ENCODE measurements at places on chromosomes 5 and 9. TPM values are rescaled to one million over a fixed set of nuclear protein-coding genes. Genes with fewer than 3 reads are reported as not detected.

RPS14 gene
- total RNA-seq = 2,126 TPM

PPP3R2 gene
- total RNA-seq = not detected

DNA sequence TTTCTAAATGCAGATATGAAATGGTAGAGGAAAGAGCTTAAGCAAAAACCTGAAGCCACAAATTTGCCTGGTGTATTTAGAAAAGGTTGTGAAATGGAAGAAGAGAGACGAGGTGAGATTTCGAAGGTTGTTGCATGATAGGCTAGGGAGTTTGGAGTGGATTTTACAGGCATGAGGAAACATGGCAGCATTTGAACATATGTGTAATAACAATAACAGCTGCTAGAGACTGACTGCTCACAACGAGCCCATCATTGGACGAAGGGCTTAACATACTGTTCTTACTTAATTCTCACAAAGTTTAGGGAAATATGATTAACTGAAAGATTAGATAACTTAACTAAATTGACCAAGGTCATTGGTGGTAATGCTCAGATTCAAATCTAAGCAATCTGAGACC is 108.1 kb downstream of the JAKMIP2 start:
- no peak for DNase-seq

DNA sequence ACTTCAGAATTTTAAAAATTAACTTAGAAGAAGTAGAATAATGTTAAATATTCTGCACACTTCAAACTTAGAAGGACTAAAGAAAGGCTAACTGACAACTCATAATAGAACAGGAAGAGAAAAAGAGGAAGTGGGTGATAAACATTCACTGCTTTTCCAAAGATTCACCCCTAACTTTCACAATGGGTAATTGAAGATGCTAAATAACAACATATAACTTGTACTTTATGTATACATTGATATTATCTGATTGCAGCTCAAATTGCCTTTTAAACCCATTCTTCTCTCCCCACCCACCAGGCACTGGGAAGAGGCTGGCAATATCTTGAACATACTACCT is 376.6 kb downstream of the EFNA5 start:
- no peak for DNase-seq

- no peak for DNase-seq
Observed at GRCh38 chr5:108523360-108523759, 141.5 kb upstream of the FBXL17 start.

DNA sequence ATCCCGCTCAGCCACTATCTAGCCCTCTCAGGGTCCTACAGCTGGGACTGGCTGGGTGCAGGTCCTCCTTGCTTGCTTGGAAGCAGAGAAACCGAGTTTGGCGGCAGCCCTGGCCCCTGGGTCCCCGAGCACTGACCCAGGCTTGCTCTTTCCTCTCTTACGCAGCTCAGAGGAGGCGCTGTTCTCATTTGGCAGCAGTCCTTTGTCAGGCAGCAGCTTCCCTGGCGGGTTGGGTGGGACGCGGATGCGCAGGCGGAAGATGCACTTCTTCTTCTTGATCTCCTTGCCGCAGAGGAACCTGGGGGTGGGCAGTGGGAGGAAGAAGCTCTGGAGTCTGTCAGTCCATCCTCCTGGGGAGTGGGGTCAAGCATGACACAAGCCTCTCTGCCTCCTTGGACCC is 14.5 kb downstream of the PHF19 start:
- DNase-seq = no peak

DNA sequence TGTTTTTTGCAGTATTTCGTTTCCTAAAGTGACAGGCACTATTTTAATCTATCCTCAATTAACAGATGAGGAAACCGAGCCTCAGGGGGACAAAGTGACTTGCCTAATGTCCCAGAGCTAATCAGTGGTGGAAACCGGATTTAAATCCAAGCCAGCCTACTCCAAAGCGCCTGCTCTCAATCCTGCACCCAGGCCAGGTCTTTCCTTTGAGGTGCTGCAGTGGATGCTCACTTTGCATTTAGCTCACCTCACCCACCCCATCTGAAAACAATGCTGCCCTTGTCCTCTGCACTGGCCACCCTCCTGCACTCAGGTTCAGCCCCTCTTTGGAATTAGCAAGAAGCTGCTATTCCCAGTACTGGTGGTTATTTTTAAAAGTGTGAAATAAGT is 16.0 kb downstream of the ANGPTL2 start:
- DNase-seq = no peak

Measured in occipital lobe (tissue), 3 donors.